ENCODE measurements at places on chromosomes 1 and 21.
A peak's percentile ranks its signal among the peaks of the same experiment; 100 is the strongest.

DNA sequence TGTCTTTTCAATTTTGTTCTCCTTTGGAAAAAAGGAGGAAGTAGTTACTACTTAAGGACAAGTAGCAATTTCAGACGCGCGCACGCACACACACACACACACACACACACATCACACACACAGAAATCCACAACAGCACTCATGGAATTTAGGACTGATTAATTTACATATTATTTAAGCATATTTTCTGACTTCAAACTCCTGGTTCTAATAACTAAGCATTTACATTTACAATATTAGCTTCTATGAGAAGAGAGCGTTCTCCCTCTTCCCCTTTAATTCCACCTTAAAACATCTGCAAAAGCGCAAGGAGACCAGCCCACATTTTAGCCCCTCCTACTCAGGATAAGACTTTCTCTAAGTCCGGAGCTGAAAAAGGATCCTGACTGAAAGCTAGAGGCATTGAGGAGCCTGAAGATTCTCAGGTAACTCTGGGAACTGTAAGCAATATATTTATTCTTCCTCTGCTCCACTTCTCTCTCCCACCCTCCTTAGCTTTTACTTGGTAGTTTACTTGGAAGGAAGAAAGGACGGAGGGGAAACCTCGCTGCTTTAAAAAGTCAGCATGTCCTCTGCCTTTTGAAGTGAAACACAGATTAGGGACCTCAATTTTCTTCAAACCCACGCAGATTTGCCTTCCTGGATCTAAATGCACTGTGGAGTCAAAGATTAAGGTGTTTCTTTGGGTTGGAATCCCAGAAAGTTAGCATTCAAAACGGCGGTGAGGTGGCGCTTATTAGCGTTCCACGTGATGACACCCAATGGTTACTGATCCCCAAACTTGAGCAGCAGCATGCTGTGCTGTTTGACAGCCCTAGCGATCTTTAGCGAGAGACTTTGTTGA is at the start of gene PLA2G4A:
TSS of gene PLA2G4A (plus strand) at position 339 of the 844 bp plus-strand sequence. CDS start 25,406 bp downstream, outside the sequence.
- DNase-seq: peak; percentile 81

- no peak for DNase-seq
Measured at GRCh38 chr1:166858726-166859419, 17.2 kb downstream of the TADA1 start.

GRCh38 chr1:10353282-10353681 is 45.6 kb upstream of the PGD start:
- DNase-seq: no peak

DNA sequence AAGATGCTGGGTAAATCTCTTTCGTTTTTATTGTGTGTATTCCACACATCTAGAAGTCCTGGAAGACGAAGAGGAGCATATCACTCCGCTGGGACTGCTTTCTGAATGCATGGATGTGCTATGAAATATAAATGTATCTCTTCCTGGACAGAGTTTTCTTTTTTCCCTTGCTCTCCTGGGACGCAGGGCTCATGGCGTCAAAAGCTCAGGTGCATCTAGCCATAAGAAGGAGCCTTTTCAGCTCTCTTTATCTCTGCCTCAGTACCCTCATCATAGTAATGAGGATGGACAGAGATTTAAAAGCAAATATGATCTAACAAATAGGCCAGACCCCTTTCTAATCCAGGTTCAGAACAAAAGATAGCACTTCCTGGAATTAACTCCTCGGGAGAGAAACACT is 27.5 kb upstream of the CASQ2 start:
- DNase-seq: no peak

- no peak for DNase-seq
Measured at GRCh38 chr1:3620708-3621107, 4.1 kb upstream of the TPRG1L start.

GRCh38 chr1:19650416-19651140 is 6.5 kb downstream of the NBL1 start:
- DNase-seq: no peak

- DNase-seq: no peak
Measured at GRCh38 chr1:48493041-48493440, 21.0 kb upstream of the SPATA6 start.

GRCh38 chr1:217554849-217555248 is 76.0 kb downstream of the GPATCH2 start:
- no peak for DNase-seq

- no peak for DNase-seq
Measured at GRCh38 chr1:85276978-85277639, 677 bp upstream of the BCL10 start.

Measured in hindlimb muscle (tissue), 1 donor.